ENCODE measurements at places on chromosomes 7 and 10.

GRCh38 chr10:71850021-71850742 lies 869 bp downstream of the PSAP start:
- no peak for DNase-seq

GRCh38 chr10:30000802-30001571 lies 58.4 kb downstream of the JCAD start:
- DNase-seq = no peak

DNA sequence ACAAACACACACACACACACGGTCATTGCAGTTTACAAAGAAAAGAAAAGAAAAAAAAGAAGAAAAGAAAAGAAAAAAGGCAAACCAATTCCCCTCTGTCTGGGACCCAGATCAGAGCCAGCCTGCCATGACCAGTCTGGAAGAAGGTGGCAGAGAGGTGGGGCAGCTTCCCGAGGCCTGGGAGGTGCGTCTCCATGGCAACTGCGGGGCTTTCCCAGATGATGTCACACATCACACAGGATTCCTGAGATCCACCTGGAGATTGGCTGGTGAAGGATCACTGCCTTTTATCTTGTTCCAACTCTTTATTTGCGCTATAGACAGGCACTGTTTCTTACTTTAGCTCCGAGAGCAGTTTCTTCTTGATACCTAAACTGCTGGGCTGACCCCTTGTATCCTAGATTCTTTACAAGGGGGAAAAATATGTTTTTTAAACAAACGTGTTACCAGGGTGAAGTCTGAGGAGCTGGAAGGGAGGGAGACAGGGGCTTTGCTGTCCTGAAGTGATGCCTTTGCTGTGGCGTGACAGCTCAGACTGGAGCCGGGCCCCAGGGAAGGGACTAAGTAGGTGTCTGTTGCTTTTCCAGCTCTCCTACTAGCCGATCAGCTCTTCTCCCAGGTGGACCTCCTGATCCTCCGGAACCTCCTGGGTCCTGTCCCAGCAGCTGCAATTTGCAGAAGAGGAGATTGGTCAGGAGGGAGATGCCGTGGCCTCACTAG lies 298.5 kb downstream of the KLF6 start:
- no peak for DNase-seq

- no peak for DNase-seq
These were observed 16.3 kb downstream of the PI4K2A start for GRCh38 chr10:97656777-97657176.

GRCh38 chr10:74334221-74334620 lies 183.2 kb downstream of the ADK start:
- no peak for DNase-seq

- no peak for DNase-seq
These were observed 43.8 kb upstream of the CSTF2T start for GRCh38 chr10:51743146-51743545.

- no peak for DNase-seq
These were observed 64.8 kb upstream of the CAPZA2 start for GRCh38 chr7:116797612-116798011.

GRCh38 chr10:110165239-110165638 lies 42.2 kb upstream of the MXI1 start:
- peak; percentile 7 for DNase-seq

DNA sequence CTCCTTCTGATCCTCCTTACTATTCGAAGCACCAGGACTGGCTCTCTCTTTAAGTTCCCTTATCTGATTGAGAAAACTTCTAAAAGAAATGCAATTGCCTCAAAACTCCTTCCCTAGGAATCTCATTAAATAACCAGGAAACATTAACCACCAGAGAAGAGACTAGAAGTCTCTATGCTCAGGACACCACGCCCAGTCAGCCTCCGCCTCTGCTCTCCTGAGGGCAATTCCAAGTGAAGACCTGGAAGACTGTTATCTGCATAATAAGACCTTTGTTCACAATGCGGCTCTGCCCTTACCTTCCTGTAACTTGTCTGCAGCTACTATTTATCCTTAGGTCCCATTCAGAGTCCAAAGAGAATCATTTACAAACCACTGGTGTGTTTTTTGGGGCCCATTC lies 78.8 kb downstream of the ELMO1 start:
- no peak for DNase-seq

GRCh38 chr7:1240517-1241257 lies 8.0 kb downstream of the UNCX start:
- DNase-seq = no peak

- no peak for DNase-seq
These were observed 483.9 kb downstream of the SH2D4B start for GRCh38 chr10:81021428-81022129.

GRCh38 chr10:14536241-14537213 lies 205.8 kb upstream of the FRMD4A start:
- DNase-seq = peak; percentile 33

GRCh38 chr10:59225211-59225610 lies 48.8 kb downstream of the PHYHIPL start:
- DNase-seq = no peak

- DNase-seq = no peak
These were observed 8.7 kb downstream of the ATP6V0E2 start for GRCh38 chr7:149882248-149883047.

GRCh38 chr10:113071446-113071845 lies 121.4 kb downstream of the TCF7L2 start:
- no peak for DNase-seq

GRCh38 chr10:13669901-13670300 lies 83.1 kb downstream of the PRPF18 start:
- no peak for DNase-seq

- peak; percentile 93 for DNase-seq
These were observed 23.6 kb downstream of the DDIT4 start for GRCh38 chr10:72297281-72297804.

- no peak for DNase-seq
These were observed 341.3 kb downstream of the ARL4A start for GRCh38 chr7:13028825-13029099.

GRCh38 chr10:70810967-70811366 lies 4.8 kb upstream of the SGPL1 start:
- no peak for DNase-seq

GRCh38 chr10:1114315-1114714 lies 58.1 kb downstream of the WDR37 start:
- DNase-seq = no peak

DNA sequence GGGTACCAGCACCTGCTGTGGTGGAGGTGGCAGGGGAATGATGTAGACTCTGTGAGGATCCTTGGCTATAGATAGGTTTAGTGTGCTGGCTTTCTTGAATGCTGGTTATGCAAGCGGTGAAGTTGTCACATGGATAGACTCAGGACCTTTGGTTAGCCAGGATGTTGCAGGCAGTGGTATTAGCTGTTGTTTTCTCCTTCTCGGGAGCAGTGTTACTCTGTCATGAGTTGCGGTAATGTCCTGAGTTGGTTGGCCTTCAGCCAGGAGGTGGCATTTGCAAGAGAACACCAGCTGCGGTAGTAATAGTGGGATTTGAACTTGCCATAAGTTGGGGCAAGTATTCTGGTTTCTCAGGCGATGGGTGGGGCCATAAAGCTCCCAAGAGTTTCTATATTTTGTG lies 10.8 kb downstream of the AGK start:
- DNase-seq = no peak

DNA sequence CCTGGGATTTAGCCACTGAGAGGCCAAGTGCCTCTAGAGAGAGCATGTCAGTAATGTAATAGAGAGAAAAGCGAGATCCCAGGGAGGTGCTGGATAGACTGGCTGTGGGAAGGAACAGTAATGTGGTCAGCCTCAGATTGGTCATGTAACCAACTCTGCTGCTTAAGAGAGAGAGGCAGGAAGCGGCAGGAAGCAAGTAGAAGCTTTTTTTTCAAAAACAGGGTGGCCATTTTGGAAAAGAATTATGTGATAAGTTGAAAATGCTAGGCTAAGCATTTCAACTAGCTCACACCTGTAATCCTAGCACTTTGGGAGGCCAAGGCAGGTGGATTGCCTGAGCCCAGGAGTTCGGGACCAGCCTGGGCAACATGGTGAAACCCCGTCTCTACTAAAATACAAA lies 3.7 kb upstream of the PCOLCE start:
- DNase-seq = no peak

- DNase-seq = no peak
These were observed 194.0 kb downstream of the AHR start for GRCh38 chr7:17492437-17492836.

- DNase-seq = no peak
These were observed 6.0 kb upstream of the LIPA start for GRCh38 chr10:89257581-89257980.

DNA sequence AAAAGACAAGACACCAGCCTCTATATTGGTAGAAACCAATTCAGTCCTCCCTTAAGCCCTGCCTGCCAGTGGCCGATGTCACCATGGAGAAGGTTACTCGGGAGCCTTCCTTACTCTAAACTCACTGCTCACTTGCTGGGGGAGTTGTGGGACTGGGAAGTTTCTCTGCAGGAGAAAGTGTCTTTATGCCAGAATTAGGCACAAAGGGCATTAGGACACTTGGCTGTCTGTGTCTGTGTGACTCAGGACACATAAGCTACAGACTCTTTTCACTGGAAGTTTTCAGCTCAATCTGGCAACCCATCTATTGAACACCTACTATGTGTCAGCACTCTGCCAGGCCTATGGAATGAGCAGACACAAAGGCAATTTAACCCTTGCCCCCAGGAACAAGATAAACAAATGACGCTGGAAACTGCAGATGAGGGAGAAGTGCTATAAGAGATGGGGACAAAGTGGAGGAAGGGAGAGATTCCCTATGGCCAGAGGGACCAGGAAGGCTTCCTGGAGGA lies 49.5 kb upstream of the CACUL1 start:
- DNase-seq = no peak

- DNase-seq = no peak
These were observed 81.2 kb downstream of the MKX start for GRCh38 chr10:27664461-27664860.

- DNase-seq = no peak
These were observed 4.6 kb downstream of the BRI3 start for GRCh38 chr7:98286093-98286539.

DNA sequence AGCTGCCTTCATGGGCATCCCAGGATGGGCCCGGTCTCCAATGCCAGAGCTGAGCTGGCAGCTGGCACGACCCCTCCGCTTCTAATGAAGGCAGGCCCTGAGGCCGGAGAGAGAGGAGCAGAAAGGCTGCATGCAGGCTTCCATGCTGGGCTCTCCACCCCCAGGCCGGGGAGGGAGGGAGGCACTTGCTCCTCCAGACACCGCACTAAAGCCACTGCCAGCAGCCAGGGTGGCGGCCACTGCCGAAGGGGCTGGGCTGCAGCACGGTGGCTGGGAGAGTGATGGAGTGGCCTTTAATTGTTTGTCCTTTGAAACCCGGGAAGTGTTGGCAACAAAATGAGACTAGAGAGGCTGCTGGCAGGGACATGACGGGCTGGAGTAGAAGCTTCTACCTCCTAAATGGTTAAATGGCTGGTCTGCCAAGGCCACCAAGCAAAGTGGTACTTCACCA lies 236.5 kb downstream of the SKAP2 start:
- no peak for DNase-seq

- peak; percentile 27 for DNase-seq
These were observed 10.9 kb upstream of the GDF2 start for GRCh38 chr10:47311193-47311931.

DNA sequence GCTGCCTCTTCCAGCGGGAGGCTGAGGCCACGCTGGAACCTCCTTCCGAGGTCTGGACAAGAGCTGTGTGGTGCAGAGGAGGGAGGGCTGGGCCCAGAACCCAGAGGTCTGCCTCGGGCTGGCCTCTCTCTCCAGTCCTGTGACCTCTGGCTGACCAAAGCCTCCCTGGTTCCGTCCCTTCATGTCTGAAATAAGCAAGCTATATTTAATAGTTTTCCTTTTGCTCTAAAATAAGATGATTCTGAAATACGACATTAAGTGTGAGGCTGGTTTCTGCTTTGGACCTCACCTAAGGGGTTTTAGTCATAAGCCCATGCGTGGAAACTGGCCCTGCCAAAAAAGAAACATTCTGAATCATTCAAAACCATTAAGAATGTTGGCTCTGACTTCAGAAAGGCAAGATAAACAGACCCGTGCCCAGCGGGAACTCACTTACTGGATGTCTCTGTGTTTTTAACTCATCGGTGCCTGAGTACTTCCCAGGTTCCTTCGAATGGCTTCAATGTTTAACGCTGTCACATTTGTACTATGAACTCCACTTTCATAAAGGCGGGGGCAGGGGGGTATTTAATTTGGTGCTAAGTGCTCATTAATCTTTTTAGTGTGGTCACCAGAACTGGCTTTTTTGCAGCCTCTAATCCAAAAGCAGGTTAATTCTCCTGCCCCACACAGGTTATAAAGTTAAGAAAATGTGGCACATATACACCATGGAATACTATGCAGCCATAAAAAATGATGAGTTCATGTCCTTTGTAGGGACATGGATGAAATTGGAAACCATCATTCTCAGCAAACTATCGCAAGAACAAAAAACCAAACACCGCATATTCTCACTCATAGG lies 157.5 kb upstream of the KLF14 start:
- no peak for DNase-seq

DNA sequence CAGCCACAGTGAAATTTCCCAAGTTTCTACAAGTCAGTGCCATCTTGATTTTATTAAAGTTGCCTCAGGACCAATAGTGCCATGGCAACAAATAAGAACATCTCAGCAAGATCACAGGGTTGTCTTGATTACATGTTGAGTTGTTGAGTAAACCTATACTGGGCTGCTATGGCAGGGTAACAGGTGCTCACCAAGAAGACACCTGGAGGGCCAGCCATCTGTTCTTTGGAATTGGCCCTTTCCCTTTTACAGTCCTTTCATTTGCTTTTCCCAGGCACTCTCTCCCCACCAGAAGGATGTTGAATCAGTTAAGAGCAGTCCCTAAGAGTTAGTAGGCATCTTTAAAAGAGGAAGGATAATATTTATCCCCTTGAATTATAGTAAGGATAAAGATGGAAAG lies 582.0 kb downstream of the TNS3 start:
- no peak for DNase-seq

GRCh38 chr7:18590744-18591340 lies 95.3 kb downstream of the HDAC9 start:
- DNase-seq = no peak

GRCh38 chr7:108367314-108367713 lies 88.9 kb downstream of the NRCAM start:
- DNase-seq = no peak

DNA sequence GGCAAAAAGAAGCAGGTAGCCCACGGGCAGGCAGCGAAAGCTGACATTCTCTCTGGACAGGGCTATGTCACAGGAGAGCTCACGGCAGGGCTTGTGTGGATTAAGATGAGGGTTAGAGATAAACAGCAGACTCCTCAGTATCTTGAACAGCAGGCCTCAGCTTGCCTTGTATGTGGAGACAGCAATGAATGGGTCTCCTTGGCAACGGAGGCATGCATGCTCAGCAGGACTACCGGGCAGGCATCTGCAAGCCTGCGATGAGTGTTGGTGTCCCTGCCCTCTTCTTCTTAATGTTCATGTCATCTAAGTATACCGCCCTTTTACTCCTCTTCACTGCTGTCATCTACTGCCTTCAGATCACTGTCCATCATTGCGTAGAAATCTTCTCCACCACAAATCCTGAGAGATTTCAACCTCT lies 81.9 kb upstream of the C1GALT1 start:
- DNase-seq = no peak

GRCh38 chr7:888081-889024 lies 12.0 kb downstream of the GET4 start:
- DNase-seq = no peak

Data from stimulated activated CD4-positive, alpha-beta T cell treated with anti-CD3 and anti-CD28 coated beads, TNF-alpha, amount 100 ng/mL, for 24 hours (primary cell).